Activated naive CD8-positive, alpha-beta T cell treated with anti-CD3 and anti-CD28 coated beads for 36 hours (primary cell): ENCODE measurements at places on chromosomes 12 and 14.

DNA sequence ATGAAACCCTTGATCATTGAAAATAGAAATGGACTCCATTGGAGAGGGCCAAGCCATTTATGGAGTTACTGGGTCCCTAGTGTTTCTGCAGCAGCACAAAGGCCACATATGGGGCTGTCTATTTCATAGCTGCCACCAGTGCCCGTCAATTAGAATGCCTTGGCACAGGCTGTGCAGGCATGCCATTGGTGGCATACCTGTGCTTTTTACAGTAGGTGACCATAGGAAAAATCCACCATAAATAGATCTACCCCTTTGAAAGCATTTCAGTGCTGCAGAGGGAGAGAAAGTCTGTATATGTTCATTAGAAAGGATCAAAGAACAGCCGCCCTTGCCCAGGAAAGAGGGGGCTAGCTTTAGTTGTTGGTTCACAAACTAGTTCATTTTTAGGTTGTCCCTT is 13.1 kb downstream of the MYBPC1 start:
- H3K36me3 ChIP-seq: no peaks in the 10 kb centered on the region
- H3K4me3 ChIP-seq: no peak overlapping the region
- no peak overlapping the region for H3K27ac ChIP-seq
- no peaks in the 10 kb centered on the region for H3K27me3 ChIP-seq

DNA sequence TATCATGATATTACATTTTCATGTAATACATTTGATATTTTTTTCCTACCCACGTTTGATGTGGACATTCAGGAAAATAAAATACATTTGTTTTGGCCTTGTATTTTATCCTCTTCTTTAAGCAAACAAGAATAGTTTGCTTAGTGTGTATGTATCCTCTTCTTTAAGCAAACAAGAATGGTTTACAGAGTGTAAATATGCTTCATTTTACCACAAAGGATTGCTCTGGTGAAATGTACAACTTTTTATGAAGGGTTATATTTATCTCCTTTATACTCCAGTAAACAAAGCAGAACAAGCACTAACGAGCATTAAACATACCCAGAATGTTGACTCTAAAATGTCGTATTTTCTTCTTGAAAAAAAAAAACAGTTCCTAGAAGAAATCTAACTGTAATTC is 244.7 kb downstream of the KCNH5 start:
- no peaks in the 10 kb centered on the region for H3K27me3 ChIP-seq
- H3K4me3 ChIP-seq: no peak overlapping the region
- no peaks in the 10 kb centered on the region for H3K4me1 ChIP-seq
- H3K36me3 ChIP-seq: no peaks in the 10 kb centered on the region

- no peaks in the 10 kb centered on the region for H3K27me3 ChIP-seq
- DNase-seq: no peak
- peak overlapping the region; percentile 51 for H3K27ac ChIP-seq
- peaks cover 11% of the 10 kb centered on the region for H3K36me3 ChIP-seq
Measured at GRCh38 chr12:101743242-101743641, 4.0 kb upstream of the SYCP3 start.

DNA sequence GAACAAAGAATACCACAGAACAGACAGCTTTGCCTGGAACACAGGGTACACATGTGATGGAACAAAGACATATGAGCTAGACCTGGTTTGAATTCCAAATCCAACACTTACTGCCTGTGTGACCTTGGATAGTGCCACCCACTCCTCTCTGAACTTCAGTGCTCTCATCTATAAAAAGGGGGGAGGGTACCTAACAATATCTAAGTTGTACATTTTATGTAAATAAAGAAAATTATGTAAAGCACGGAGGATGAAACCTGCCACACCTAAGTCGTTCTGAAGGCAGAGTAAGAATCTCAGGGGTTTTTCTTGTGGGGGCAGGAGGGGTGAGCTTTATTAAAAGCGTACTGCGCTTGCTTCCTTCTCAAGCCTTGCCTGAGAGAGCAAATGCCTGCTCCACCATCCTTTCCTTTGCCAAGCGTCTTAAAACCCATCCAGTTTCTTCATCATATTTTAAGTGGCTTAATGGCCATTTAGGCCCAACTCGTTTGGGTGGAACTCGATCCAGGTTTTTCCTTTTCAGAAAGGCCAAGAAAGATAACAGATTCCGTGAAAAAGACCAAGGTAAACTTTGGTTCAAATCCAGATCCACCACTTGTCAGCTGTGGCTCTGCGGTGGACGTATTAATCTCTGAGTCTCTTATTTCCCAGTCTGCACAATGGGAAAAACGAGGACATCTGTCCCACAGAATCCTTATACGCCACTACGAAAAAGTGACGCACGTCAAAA is 946 bp downstream of the DDX24 start:
- H3K36me3 ChIP-seq: peaks cover 59% of the 10 kb centered on the region
- no peaks in the 10 kb centered on the region for H3K27me3 ChIP-seq
- peak overlapping the region; percentile 100 for H3K4me3 ChIP-seq
- DNase-seq: no peak

GRCh38 chr12:107352347-107353081 is 259.2 kb upstream of the CRY1 start:
- DNase-seq: peak; percentile 58
- H3K27me3 ChIP-seq: no peaks in the 10 kb centered on the region
- peak overlapping the region; percentile 84 for H3K27ac ChIP-seq
- peak overlapping the region; percentile 18 for H3K4me3 ChIP-seq

DNA sequence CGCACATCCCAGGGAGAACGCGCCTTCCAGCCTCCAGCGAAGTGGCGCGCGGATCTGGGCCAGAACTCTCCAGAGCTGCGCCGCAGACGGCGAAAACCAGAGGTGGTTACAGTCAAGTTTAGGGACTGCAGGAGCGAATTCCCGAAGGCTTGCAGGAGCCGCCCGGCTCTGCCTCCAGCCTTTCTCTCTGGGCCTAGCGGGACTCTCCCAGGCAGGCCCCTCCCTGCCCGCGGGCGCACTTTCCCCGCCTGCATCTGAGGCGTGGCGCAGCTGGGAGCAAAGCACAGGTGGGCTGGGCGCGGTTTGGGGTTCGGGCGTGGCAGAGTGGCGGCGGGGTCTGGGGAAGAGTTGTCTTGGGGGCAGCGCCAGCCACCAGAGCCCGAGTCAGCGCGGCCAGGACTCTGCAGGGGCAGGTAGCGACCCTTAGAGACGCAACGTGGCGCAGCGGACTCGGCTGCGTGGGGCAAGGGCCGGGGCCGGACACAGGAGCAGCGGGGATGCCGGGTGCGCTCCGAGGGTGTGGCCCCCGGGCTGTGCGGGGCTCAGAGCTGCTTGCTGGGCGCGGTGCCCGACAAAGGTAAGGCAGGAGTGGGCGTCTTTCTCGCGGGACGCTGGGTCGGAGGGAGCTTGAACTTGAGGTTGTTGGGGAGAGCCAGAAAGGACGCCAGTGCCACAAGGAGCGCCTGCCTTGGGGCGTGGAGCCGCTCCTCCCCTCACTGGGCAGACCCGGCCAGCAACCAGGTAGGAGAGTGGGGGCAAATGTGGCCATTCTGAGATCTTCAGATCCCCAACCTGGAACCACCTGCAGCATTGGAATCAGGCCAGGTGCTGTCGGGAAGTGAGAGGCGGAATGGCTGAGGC is 1126.0 kb downstream of the AACS start:
- H3K4me3 ChIP-seq: no peak overlapping the region
- no peak overlapping the region for H3K27ac ChIP-seq
- H3K36me3 ChIP-seq: no peaks in the 10 kb centered on the region
- no peak for DNase-seq
- peaks cover 31% of the 10 kb centered on the region for H3K27me3 ChIP-seq

DNA sequence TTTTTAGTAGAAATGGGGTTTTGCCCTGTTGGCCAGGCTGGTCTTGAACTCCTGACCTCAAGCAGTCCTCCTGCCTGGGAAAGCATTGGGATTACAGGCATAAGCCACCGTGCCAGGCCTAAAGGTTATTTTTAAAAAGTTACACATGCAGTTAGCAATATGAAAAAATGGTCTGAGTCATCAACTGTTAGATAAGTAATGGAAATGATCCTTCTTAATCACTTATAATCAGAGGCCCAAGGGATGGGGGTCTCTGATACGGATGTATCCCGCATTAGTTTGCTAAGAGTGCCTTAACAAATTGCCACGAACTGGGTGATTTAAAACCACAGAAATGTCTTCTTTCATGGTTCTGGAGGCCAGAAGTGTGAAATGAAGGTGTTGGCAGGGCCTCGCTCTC is 54.1 kb upstream of the FERMT2 start:
- H3K27ac ChIP-seq: no peak overlapping the region
- no peak overlapping the region for H3K4me3 ChIP-seq
- H3K36me3 ChIP-seq: no peaks in the 10 kb centered on the region
- no peak for DNase-seq
- H3K27me3 ChIP-seq: no peaks in the 10 kb centered on the region
- no peaks in the 10 kb centered on the region for H3K4me1 ChIP-seq

- no peaks in the 10 kb centered on the region for H3K4me1 ChIP-seq
- H3K4me3 ChIP-seq: no peak overlapping the region
- no peaks in the 10 kb centered on the region for H3K36me3 ChIP-seq
- DNase-seq: no peak
Measured at GRCh38 chr12:90407841-90408240, 547.1 kb downstream of the CCER1 start.

DNA sequence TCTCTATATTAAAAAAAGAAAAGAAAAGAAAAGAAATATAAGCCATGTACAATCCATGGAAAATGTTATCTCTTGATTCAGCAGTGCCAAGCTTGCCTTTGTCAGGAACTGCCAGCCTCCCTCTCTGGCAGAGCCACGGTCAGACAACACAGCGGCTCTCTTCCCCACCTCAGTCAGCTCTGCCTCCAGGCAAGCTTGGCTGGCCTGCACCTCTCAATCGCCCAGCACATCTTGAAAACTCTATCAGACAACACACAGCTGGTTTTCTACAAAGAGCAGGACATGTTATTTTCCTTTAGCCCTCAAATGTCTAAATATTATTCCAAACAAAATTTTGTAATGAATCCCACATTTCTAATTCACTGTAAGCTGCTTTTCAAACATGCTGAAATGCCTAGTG is 20.0 kb upstream of the GCH1 start:
- H3K27ac ChIP-seq: no peak overlapping the region

DNA sequence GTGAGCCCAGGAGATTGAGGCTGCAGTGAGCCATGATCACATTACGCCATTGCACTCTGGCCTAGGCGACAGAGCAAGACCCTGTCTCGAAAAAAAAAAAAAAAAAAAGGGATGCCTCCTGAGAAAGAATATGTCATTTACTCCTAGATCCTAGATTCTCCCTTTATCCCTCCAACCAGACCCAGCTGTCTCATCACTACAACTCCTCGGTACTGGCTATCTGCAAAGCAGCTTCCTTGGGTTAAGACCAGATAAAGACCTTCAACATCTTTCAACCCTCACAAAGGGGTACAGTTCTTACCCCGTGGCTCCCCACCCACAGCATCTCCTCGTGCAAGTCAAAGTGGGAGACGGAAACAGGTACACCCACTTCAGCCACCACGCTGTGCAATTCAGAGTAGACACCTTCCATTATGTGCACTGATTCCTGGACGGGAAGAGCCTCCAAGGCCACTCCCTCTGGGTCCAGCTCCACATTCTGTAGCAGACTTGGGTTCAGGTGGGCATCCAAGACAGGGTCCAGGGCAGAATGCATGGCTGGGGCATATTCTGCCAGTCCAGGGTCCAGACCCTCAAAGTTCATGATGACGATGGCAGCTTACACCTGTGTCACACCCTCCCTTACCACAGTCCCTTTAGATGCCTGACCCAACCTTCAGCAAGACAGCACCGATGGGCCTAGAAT is 1.1 kb downstream of the PAN2 start:
- H3K27me3 ChIP-seq: peaks cover 4% of the 10 kb centered on the region
- no peak for DNase-seq
- peaks cover 28% of the 10 kb centered on the region for H3K4me1 ChIP-seq
- peak overlapping the region; percentile 100 for H3K27ac ChIP-seq
- H3K36me3 ChIP-seq: peaks cover 4% of the 10 kb centered on the region

- no peaks in the 10 kb centered on the region for H3K27me3 ChIP-seq
- H3K36me3 ChIP-seq: peaks cover 46% of the 10 kb centered on the region
- no peak overlapping the region for H3K27ac ChIP-seq
- H3K4me1 ChIP-seq: peaks cover 37% of the 10 kb centered on the region
- no peak overlapping the region for H3K4me3 ChIP-seq
Measured at GRCh38 chr14:65352964-65353530, 59.5 kb upstream of the FUT8 start.

GRCh38 chr14:69682136-69682535 is 70.7 kb downstream of the SUSD6 start:
- H3K4me3 ChIP-seq: no peak overlapping the region
- no peaks in the 10 kb centered on the region for H3K27me3 ChIP-seq

DNA sequence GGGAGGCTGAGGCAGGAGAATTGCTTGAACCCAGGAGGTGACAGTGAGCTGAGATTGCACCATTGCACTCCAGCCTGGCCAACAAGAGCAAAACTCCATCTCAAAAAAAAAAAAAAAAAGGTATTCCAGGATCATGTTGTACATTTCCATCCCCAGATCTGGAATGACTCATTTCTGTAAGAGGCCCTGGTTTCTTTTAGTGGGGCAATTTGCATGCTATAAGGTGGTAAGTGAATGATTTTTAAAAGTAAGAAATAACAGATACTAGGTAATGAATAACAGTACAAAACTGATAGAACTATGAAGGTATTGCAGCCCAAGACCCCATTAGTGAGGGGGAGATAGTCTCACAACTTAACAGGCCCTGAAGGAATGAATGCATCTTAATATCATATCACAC is 17.7 kb upstream of the ADCK1 start:
- no peaks in the 10 kb centered on the region for H3K4me1 ChIP-seq
- no peaks in the 10 kb centered on the region for H3K36me3 ChIP-seq
- H3K4me3 ChIP-seq: no peak overlapping the region
- no peak overlapping the region for H3K27ac ChIP-seq
- no peaks in the 10 kb centered on the region for H3K27me3 ChIP-seq

DNA sequence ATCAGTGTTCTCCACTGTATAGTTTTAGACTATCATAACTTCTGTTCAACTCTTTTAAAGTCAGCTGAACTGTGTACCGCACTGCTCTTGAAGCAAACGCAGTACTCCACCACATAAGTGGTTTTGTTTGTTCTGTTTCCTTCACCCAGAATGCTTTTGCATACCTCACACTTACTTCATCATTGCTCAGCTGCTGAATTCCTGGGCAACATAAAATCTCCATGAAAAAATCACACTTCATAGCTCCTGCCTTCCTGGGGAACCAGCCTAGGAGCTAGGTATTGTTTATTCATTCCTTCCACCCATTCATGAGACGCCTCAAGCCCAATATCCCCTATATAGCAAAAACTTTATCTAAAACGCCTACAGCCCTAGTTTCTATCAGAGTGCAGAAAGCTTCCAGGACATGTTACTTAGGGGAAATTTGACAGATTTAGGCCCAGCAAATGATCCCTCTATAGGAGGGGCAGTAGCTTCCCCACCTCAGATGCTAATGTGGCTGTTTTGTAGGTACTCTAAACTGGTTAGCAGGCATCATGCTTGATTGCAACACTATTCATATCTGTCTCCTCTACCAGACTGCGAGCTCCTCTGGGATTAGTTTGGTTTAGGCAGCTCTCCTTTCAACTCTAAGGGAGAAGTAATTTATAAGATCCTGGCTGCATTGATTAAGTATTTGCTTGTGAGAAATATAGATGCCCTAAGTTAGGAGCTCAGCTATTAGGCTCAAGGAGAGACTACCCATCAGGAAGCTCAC is 44.5 kb downstream of the LRRC9 start:
- DNase-seq: no peak
- H3K4me3 ChIP-seq: peak overlapping the region; percentile 84
